Non-pigmented ciliary epithelial cell (primary cell): ENCODE measurements at places on chromosomes 16 and 17.
A peak's percentile ranks its signal among the peaks of the same experiment; 100 is the strongest.

- DNase-seq: no peak
These were observed 44.1 kb upstream of the STH start for GRCh38 chr17:45954914-45955313.

DNA sequence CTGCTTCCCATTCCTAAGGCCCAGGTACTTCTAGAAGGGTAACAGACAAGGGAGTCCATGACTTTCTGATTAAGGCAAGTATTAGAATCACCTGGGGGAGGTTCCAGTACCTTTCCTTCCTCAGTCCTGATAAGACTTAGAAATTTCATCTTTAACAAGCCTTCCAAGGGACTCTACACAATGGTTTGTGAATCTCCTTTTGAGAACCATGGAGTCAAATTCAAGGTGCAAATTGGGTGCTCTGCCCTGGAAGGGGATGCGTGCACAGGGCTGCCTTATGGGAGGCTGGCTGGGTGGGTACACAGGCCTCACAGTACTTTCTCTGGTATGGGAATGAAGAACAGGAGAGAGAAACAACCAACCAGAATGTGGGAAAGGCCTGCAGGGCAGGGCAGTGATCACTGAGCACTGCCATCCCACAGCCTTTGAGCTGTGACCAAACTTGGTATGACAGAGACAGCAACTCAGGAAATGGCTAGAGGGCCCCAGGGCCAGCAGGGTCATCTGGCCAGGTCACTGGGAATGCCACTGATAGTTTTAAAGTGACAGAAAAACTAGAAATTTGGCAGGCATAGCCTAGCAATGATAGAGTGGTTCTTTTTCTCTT lies 3.6 kb upstream of the TMIGD1 start:
- no peak for DNase-seq

DNA sequence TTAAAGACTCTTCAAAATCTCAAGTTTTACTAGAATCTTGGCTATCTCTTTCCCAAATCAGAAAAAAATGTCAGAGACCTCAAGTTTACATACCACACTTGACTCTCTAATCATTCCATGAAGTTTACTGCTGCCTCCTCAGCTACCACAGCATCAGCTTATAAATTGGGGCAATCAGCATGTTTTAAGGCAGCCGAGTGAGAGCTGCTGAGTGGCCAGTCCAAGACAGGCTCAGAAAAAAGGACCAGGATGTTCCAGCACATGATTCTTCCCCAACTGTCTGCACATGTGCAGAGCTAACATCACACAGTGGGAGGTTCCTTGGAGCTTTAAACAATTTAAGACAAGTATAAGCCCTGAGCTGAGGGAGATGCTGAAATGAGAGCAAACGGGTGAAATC lies 140.6 kb upstream of the NUDT7 start:
- no peak for DNase-seq

- DNase-seq: no peak
These were observed 64.6 kb downstream of the MAP2K4 start for GRCh38 chr17:12085076-12085949.

- peak; percentile 15 for DNase-seq
These were observed 8.0 kb downstream of the SPPL2C start for GRCh38 chr17:45852535-45853297.

DNA sequence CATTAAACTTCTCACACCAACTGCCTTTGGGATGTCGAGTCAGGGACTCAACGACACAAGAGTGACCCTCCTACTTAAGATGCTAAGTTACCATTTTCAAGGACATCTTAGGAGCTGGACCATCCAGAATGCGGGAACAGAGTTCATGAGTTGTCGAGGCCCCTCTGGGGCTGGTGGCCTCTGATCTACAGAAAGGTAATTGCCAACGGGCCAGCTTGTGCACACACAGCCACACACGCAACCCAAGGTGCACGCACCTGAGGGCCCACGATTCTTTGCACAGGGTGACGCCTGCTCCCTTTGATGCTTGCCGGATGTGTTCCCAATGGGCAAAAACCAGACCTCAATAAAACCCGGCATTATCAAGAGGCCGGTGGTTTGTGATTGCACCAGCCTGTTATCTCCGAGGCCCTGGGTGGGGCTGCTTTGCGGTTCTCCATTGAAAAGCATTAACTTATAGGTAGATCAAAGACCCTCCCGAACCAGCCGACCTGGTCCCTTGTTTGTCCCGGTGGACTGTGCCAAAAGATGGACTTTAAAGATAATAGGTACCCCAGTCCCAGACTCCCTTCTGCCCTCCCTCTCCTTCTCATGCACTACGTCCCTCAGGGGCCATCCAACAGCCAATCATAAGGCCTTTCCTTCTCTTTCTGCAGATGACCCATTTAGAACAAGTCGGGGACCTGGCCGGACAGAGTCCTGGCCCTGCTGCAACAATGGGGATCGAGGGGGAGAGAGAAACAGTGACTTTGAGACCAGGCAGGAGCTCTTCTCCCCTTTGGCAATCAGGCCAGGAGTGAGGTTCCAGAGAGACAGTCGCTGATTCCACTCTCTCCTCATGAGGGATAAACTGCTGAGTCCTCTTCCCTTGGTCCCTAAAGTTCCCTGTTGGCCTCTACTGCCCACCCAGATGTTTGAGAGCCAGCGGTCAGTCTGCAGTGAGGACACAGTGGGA lies 292.5 kb downstream of the SOX9 start:
- DNase-seq: no peak
